ENCODE measurements at places on chromosomes 1 and 21. TPM values are rescaled to one million over a fixed set of nuclear protein-coding genes. Genes with fewer than 3 reads are reported as not detected.

The AADACL3 gene
- not detected for total RNA-seq

DNA sequence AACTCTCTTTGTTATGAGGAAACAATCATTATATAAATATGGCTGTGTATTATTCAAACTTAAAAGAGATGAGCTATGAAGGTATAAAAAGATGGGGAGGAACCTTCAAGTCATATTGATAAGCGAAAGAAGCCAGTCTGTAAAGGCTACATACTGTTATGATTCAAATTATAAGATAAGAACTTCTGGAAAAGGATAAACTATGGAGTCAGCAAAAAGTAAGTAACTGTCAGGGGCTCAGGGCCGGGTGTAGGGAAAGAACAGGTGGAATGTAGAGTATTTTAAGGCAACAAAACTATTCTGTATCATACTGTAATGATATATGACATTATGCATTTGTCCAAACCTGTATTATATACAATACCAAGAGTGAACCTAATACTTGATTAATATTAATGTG is 573.1 kb upstream of the ZRANB2 start:
- no peak for DNase-seq

The GUCA2B gene
- not detected for total RNA-seq

DNA sequence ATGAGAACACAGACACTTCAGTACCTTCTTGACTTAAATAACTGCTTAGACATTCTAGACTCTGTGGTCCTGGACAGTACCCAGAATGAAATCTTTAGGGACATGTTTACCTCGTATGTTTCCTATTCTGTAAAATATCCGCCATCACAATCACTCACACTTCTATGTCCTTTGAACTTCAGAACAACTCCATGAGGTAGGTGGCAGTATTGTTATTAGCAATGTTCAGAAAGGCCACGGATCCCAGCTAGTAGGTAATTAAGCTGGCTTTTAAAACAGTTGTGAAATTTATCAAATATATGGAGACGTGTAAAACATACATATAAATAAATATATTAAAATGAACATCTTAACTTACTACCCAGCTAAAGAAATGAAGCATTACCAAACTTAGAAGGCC is 83.4 kb downstream of the CACHD1 start:
- DNase-seq, result no peak

The TMEM240 gene
- total RNA-seq, result 0.38 TPM

DNA sequence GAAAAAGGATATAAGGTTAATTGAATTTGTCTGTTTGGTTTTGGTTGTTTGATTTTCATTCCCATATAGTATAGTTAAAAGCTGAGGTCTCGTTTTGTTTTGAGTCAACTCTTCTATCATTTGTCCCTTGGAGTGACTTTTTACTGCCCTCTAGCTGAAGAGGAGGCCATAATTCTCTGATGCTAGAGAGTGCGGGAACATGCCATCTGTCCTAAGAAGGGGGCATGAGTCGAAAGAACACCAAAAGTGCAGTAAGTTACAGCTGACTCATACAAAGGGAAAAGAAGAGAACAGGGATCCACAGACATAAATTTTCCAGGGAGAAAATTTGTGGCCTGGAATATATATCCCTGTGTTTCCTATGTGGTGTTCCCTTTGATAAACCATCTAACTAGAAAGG is 4.1 kb downstream of the KRTAP21-3 start:
- DNase-seq, result no peak

The CRABP2 gene
- 1.4 TPM for total RNA-seq

GRCh38 chr1:30905916-30906620 is 2.5 kb downstream of the SDC3 start:
- no peak for DNase-seq

DNA sequence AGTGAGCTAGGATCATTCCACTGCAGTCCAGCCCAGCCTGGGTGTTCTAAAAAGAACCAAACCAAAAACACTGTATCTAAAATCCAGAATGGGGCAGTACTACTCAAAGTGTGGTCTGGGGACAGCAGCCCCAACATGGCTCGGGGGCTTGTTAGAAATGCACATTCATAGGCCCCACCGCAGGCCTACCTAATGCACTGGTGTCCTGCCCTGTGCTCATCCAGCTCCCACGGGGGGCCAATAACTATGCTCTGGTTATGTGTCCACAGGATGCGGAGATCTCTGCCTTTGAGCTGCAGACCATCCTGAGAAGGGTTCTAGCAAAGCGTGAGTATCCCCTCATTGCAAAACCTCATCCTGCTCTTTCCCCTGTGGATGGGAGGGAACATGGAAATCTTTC is 51.5 kb downstream of the CAPN2 start:
- DNase-seq, result no peak

GRCh38 chr1:18109756-18110597 is 2.4 kb downstream of the IGSF21 start:
- no peak for DNase-seq

DNA sequence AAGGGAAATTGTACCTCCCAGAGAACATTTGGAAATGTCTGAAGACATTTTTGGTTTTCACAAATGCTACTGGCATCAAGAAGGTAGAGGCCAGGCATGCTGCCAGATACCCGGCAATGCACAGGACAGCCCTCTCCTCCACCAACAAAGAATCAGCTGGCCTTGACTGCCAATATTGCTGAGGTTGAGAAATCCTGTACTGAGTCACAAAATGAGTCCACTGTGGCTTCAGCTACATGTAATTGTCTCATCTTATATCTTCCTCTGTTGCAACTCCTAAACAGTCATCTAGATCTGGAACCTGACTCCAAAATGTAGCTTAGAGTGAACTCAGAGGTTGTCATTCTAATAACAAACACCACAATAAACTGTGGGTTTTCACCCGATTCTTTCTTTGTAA is 327.5 kb upstream of the POGK start:
- DNase-seq, result no peak

DNA sequence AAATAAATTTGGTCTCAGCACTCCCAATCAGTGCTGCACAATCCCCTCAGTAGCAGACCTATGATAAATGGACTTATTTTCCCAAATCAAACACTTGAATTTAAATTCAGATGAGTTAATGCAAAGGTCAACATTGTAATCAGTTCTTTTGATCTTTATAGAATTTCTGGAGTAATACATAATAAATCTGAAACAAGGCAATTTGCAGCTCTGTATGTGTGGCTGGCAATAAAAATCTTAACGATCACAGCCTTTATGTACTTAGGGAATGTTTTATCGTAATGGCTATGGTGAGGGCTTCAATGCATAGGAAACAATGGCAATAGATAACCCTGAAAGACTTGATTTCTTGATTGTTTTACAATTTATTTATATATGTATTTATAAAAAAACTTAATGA is 91.4 kb downstream of the GPATCH2 start:
- no peak for DNase-seq

The SHE gene
- total RNA-seq, result not detected

DNA sequence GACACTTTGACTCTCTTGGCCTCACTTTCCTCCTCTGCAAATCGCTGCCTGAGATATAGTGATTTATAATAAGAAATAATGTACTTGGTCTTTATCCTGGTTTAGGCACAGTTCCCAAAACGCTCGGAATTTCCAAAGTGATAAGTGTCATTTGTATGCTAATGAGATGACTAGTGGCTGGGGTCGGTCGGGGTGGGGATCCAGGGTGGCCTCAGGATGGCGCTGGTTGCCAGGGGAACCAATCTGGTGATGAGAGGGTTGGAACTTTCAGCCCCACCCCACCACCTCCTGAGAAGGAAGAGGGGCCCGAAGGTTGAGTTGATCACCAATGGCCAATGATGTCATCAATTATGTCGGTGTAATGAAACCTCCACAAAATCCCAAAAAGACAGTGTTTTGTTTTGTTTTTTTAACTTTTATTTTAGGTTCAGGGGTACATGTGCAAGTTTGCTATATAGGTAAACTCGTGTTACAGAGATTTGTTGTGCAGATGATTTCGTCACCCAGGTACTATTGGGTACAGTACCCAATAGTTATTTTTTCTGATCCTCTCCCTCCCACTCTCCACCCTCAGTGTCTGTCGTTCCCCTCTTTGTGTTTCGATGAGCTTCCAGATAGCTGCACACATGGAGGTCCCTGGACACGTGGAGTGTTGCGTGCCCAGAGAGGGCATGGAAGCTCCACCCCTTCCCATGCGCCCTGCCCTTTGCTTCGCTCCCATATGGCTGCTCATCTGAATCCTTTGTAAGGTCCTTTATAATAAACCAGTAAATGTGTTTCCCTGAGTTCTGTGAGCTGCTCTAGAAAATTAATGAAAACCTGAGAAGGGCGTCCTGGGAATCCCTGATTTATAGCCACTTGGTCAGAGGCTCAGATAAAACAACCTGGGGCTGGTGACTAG is 97.2 kb downstream of the KCNN3 start:
- no peak for DNase-seq

The TDRD10 gene
- not detected for total RNA-seq

The KRTAP7-1 gene
- not detected for total RNA-seq

The VSIG8 gene
- not detected for total RNA-seq

GRCh38 chr1:201724039-201724765 is 104.8 kb upstream of the IPO9 start:
- no peak for DNase-seq

GRCh38 chr21:16797966-16798365 is 714.9 kb upstream of the CXADR start:
- DNase-seq, result no peak

GRCh38 chr1:8423692-8424538 is 106.0 kb downstream of the SLC45A1 start:
- peak; percentile 68 for DNase-seq

The AGT gene
- not detected for total RNA-seq

- DNase-seq, result no peak
These were observed 13.9 kb downstream of the HLX start for GRCh38 chr1:220892997-220893700.

DNA sequence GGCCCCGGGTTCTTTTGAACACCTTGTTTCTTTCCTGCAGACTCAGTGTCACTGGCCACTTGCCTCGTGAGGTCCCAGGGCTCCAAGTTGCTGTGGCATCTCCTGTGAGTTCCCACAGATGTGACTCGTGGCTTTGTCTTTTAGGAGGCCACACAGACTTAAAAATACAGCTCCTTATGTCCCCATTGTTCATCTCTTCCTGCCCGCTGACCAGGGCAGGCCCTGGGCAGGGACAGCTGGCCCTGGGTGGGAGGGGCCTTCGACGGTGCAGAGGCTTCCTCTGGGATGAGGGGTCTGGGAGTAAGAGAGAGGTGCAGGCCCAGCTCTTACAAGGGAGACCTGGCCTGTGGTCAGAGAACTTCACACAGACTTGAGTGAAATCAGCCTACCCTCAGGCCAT is 15.6 kb downstream of the LDLRAP1 start:
- DNase-seq, result no peak

The EPB41 gene
- 83.8 TPM for total RNA-seq

The HEYL gene
- not detected for total RNA-seq

DNA sequence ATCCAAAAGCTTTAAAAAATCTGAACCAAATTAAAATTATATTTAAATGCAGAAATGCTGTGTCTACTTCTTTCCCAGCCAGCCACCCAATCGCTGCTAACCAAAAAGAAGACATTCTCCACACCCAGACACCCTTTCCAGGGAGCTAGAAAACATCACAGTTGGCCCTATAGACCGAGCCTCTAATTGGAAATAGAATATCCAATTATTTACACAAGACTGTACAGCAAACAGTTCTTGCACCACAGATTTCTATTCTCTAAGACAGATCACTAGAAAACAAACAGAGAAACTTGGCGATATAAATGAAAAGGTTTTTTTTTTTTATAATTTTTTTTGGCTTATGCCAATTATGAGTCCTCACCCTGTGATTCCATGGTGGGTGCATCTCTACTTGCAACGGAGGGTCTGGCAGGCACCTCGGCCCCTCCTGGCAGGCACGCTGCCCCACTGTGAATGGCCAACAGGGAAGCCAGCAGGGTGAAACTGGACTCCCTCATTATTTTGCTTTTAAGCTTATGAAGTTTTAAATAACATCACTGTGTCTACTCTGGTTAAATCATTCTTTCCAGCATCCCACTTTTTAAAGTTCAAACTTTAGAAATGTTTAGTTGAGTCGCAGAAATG is 29.2 kb downstream of the BCAR3 start:
- DNase-seq, result no peak

DNA sequence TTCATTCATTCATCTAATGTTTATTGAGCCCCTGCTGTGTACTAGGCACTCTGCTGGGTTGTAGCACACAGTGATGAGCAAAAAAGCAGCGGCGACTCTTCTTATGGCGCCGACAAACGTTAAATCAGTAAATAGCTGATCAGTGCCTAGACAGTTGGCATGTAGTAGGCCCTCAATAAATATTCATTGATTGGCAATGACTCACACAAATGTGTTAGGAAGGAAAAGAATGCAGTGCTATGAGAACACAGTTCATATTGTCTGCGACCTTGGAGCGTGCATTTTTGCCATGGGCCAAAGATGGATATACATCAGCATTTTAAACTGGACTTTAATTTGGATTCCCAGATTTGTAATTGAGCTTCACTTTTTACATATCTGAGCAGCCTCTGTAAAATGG is 52.0 kb downstream of the PRDM2 start:
- DNase-seq, result no peak

GRCh38 chr1:243730487-243731150 is 119.4 kb downstream of the AKT3 start:
- DNase-seq, result no peak

DNA sequence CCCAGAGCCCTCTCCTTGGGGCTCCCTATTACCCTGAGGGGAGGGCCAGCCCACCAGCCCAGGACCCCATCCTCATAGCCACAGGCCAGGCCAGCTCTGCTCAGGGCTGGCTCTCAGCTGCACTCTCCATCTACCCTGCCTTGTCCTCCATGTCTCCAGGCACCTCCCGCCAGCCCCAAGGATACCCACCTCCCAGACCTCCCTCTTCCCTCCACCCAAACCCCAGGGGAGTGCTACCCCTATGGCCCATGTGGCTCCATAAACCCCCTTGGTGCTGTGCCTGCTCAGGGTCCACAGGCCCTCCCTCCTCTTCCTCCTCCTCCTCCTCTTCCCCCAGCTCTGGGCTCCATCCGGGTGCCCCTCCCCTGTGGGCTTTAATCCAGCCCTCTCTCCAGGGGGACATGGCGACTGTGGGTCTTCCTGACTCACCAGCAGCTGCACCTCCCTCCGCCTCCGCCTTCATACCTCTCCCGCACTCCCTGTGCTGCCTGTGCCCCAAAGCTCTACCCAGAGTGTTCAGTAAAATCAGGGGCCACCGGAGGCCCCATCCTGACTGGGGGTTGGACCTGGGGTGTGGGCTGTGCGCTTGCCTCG is 9.1 kb downstream of the YBEY start:
- DNase-seq, result no peak

GRCh38 chr1:42940851-42941639 is 17.6 kb downstream of the SLC2A1 start:
- DNase-seq, result peak; percentile 76

The IL19 gene
- not detected for total RNA-seq

DNA sequence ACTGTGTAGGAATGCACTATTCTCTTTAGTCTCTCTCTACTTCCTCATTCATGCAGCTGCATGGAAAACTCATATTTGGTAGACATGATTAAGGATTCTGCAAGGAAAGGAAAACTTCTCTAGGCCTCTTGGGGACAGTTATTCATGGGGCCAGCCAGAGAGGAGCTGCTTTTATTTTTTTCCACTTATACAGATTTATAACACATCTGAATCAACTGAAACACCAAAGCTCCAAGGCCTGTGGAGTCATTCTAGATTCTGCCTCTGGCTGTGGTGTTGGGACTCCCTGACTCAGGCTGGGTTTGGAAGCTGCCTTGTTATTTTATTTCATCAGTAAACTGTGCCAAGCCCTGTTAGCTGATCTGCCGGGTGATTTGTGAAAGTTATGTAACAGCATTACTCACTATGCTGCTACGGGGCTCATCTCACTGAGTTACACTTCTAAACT is 83.9 kb upstream of the EDEM3 start:
- DNase-seq, result no peak

- no peak for DNase-seq
These were observed 23.8 kb upstream of the YRDC start for GRCh38 chr1:37831809-37832208.

The ALG14 gene
- total RNA-seq, result 2.8 TPM

Data from activated CD8-positive, alpha-beta memory T cell treated with anti-CD3 and anti-CD28 coated beads, Interleukin-2, amount 10 ng/mL, durations not matched to agents 7 days and 5 days (primary cell).